T-helper 2 cell treated with Interferon-gamma antibody and Interleukin-4, amounts not matched to agents 5 μg/mL and 100 μg/mL, for 36 hours (primary cell): ENCODE measurements at places on chromosomes 7 and 10.
A peak's percentile ranks its signal among the peaks of the same experiment; 100 is the strongest.

GRCh38 chr7:41501006-41501405 is 201.9 kb downstream of the INHBA start:
- no peak for DNase-seq

- no peak for DNase-seq
Measured at GRCh38 chr10:31760674-31761081, 168.0 kb downstream of the ARHGAP12 start.

- DNase-seq: no peak
Measured at GRCh38 chr10:17851611-17852010, 42.5 kb downstream of the MRC1 start.

DNA sequence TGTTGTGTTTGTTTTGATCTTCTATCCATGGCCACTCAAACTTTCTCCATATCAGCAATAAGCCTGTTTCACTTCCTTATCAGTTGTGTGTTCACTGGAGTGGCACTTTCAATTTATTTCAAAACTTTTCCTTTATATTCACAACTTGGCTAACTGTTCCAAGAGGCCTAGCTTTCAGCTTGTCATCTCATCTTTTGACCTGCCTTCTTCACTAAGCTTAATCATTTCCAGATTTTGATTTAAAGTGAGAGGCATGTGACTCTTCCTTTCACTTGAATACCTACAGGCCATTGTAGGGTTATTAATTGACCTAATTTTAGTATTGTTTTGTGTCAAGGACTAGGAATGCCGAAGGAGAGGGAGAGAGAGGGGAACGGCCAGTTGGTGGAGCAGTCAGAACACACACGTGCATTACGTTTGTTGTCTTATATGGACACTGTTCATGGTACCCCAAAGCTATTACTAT is 5.5 kb upstream of the GNAT3 start:
- no peak for DNase-seq

DNA sequence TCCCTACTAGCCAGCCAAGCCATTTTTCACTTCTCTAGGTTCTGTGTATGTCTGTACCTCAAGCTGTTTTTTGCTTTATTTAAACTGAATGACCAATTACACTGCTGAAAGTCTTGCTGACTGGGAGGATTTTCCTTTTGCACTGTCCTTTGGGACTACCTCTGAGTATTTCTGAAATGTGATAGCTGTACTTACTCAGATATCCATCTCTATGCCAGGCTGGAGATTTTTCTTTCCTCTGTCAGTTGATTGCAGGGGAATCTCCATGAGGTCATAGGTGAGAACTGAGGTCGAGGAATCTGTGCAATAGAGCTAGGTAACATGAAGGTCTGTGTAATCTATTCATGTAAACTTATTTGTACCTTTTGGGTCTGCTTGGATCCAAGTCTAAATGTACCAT is 38.9 kb upstream of the ANKRD1 start:
- no peak for DNase-seq

DNA sequence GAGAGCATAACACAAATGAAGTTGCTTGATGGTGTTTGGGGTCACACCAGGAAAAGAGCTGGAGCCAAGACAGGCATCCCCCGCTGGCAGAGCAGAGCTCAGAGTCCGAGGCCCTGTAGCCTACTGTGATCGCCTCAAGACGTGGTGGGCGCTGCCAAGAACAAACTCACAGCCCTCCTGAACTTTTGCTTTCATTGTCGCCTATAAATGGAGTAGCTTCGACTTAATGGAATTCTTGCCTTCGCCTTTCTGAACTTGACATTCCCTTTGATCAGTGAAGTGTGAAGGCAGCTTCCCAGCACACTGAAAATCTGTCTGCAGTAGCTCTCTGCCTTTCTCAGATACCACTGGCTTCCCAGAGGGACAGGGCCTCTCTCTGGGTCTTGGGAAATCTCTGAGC is 21.3 kb downstream of the CPXM2 start:
- no peak for DNase-seq

DNA sequence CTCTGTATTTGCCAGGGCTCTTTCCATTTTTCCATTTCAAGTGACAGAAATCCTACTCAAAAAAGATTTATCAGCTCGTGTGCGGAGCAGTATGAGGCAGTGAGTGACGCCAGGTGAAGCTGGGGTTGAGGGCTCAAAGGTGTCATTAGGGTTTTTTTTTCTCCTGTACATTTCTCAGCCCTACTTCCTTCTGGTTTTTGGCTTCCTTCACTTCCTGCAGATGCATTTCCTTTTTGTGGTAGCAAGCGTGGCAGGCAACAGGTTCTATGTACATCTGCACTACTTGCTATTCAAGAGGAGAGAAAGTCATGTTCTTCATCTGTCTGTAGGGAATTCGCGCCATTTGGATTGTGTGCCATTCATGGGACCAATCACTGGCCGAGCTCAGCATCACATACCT is 52.8 kb upstream of the AOAH start:
- peak; percentile 36 for DNase-seq

- DNase-seq: no peak
Measured at GRCh38 chr7:150994141-150994837, 3.5 kb downstream of the NOS3 start.

DNA sequence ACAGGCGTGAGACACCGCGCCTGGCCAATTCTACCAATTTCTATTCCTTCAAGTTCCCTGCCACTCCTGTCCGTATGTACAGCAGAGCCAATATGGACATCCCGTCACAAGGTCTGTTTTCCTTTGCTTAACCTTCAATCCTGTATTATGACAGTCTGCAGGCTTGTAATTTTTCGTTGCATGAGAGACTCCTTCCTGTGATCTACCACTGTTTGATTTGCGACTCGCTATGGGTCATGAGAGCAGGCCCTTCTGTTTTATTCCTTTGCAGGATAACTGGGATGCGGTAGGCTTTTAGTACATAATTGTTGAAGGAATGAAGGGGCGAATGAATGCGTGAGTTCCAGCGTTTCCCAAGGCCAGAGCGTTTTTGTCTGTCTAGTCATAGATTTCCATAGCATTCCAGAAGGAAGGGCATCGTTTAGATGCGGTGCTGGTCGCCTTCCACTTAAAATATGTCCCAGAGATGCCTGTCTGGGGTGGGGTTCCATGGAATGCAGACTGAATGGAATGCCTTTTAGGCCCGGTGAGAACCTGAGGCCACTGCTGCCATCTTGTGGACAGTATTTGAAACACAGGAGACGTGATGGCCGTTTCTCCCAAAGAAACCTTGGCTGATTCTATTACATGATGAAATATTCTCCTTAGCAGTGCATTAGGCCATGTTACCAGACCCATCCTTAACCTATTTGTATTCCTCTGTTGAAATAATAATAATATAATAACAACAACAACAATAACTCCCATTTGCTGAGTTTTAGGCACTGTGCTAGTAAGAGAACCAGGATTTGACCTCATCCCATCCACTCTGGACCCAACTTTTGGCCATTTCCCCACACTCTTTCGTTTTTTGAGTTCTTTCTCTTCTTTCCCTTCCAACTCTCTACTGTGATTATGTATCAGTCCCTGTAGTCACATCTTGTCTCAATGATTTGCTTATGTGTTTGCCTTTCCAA is 193.2 kb downstream of the MYOF start:
- DNase-seq: peak; percentile 10

- no peak for DNase-seq
Measured at GRCh38 chr7:124411796-124412195, 353.8 kb downstream of the GPR37 start.

- DNase-seq: no peak
Measured at GRCh38 chr7:156167417-156167807, 355.1 kb upstream of the SHH start.

DNA sequence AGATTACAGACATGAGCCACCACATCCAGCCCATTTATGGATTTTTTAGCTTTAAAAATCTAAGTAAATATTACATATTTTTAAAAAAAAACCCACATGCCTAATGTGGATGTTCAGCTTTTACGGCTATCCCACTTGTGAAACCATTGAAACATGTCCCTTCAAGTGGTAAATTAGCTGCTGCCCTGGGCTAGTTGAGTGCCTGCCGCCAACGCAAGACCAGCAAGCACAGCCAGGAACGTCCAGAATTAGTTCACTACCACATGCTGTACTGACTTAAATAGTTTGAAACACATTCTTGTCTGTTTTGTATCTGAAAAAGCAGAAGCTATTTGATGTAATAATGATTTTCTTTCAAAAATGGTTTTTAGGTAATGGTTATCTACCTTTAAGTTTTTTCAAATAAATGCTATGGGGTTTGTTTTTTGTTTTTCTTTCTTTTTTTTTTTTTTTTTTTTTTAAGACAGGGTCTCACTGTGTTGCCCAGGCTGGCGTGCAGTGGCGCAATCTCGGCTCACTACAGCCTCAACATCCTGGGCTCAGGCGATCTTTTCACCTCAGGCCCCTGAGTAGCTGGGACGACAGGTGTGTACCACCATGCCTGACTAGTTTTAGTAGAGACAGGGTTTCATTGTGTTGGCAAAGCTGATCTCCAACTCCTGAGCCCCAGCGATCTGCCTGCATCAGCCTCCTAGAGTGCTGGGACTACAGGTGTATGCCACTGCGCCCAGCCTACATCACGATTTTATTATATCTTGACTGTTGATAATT is 57.0 kb downstream of the KLRG2 start:
- DNase-seq: no peak

DNA sequence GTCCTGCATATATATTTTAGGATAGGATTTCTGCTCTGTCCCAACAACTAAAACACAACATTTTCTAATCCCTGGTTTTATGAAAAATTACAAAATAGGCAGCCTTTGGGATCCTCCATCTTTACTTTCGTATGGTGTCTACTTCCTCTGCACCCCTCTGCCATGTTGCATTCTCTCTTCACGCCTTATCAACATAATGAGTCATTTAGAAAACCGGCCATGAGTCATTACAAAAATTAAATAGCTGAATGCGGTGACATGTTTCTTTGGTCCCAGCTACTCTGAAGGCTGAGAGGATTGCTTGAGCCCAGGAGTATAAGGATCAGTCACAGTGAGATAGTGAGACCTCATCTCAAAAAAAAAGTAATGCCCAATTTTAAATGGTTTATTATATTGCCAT is 148.1 kb upstream of the CELF2 start:
- no peak for DNase-seq

GRCh38 chr7:51374936-51375335 is 58.3 kb upstream of the COBL start:
- no peak for DNase-seq

GRCh38 chr10:93300981-93301380 is 181.2 kb downstream of the MYOF start:
- DNase-seq: no peak

- DNase-seq: no peak
Measured at GRCh38 chr10:32577448-32577847, 131.5 kb downstream of the CCDC7 start.

DNA sequence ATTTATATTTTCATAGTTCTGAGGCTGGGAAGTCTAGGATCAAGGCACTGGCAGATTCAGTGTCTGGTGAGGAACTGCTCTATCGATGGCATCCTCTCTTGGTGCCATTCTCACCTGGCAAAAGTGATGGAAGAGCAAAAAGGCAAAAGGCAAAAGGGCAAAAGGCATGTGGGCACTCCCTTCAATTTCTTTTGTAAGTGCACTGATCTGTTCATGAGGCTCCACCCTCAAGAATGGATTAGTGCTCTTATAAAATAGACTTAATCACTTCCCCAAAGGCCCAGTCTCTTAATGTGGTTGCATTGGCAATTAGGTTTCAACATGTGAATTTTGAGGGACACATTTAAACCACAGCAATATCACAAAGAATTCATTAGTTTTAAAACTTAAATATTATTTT is 16.1 kb downstream of the TAS2R60 start:
- DNase-seq: no peak

DNA sequence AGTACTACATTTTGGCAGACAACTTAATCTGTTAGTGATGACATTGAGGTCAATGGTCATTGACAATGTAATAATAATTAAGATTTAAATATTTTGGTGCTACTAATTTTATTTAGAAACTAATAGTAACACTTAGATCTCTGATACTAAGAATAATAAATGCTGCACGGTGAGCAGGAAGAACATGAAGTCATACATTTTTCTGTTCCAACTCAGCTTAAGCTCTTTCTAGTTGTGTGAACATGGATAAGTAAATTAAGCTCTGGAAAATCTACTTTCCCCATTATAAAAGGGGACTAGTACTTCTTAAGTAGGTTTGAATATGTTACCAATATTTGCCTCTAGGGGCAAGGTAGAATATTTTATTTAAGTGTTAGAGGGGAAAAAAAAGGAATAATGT is 65.9 kb upstream of the MEOX2 start:
- DNase-seq: no peak

DNA sequence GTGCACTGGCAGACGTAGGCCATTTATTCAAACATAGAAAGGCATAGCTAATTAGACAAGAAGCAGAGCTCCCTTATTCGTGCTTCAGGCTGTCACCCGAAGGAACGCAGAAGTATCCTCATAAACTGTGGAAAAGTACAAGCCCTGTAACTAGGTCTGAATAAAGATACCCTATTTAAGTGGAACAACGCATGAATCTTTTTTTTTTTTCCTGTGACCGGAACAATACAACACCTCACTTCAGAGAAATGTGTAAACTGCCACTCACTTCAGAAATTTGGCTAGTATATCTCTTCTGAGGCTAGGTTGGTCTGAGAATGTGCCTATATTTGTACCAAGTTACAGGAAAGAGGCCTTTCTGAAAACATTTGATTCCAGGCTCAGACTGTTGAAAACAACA is 8.0 kb upstream of the CSTF2T start:
- DNase-seq: no peak

- DNase-seq: no peak
Measured at GRCh38 chr7:45420843-45421495, 153.2 kb upstream of the ADCY1 start.

DNA sequence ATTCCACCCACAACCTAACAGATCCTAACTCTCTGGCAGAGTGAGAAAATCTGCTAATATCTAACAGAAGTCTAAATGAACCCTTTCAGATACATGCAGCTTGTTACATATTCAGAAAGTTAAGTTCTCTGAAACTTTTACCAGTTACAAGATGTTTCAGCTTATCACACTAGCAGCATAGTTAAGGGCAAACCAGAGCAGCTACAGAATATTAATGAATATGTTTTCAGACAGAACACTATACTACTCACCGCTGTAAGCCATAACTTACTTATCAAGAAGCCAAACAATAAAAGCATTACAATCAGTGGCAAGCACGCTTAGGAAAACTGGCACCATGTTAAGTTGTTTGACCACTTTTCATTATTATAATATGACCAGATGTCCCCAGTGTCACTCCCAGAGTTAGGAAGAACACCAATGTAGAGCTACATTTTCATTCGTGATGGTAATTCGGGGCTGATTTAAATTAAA is 2.7 kb downstream of the ITGB1 start:
- DNase-seq: no peak

GRCh38 chr10:66836057-66836456 is 89.8 kb upstream of the LRRTM3 start:
- no peak for DNase-seq
